Fibroblast of pulmonary artery (primary cell): ENCODE measurements at places on chromosomes 11 and 22.

DNA sequence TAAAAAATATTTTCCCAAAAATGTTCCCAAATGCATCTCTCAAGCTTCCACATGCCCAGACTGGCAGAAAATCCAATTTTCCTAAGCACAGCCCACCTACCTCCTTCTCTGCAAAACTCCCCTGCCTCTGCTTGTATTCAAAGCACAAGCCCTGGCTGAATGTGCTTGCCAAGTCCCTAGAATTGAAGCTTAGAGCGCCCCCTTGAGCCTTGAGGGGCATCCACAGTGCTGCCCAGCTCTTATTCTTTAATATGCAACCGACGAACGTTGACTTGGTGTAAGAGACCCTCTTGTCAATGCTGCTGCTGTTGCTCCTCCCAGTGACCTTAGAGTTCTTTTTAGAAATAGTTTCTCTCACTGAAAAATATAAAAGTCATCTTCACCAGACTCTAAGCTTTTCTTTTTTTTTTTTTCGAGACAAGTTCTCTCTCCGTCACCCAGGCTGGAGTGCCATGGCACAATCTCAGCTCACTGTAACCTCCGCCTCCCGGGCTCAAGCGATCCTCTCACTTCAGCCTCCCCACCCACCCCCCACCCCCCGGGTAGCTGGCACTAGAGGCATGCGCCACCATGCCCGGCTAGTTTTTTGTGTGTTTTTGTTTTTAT lies 63.5 kb upstream of the CAPRIN1 start:
- peak; percentile 92 for DNase-seq

GRCh38 chr22:37609240-37610152 lies 862 bp downstream of the GGA1 start:
- DNase-seq = peak; percentile 21

- DNase-seq = peak; percentile 97
These were observed 1.8 kb upstream of the CCND1 start for GRCh38 chr11:69638941-69639681.

- no peak for DNase-seq
These were observed 41.8 kb upstream of the CDON start for GRCh38 chr11:126104420-126104819.
